ENCODE measurements at places on chromosomes 1 and 21.

GRCh38 chr1:21909787-21910503 lies 27.2 kb downstream of the HSPG2 start:
- DNase-seq: no peak

- no peak for DNase-seq
Observed at GRCh38 chr1:9115351-9116205, 13.3 kb downstream of the GPR157 start.

GRCh38 chr1:151474745-151475144 lies 15.5 kb upstream of the POGZ start:
- DNase-seq: no peak

- no peak for DNase-seq
Observed at GRCh38 chr1:164733070-164733469, 174.1 kb downstream of the PBX1 start.

DNA sequence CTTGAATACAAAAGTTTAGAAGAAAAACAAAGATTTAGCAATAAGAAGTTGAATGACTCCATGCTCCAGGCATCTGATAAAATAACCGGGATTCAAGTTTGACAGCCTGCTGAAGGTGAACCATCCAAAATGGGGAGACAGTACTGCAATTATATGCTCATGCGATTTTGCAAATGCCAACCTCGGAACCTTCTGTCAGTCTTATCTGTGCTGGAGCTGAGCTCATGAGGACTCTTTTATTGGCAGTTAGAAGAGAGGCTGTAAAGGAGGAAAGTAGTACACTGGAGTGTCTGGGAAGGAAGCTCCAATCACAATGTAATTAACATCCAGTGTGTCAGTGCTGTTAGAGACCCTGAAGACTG lies 170.0 kb downstream of the GALNT2 start:
- no peak for DNase-seq
